ENCODE measurements at places on chromosomes 5 and 9.

- no peak for DNase-seq
These were observed 119.8 kb downstream of the GADD45G start for GRCh38 chr9:89724659-89725058.

GRCh38 chr5:173750538-173751265 is 134.3 kb upstream of the BOD1 start:
- DNase-seq: no peak

DNA sequence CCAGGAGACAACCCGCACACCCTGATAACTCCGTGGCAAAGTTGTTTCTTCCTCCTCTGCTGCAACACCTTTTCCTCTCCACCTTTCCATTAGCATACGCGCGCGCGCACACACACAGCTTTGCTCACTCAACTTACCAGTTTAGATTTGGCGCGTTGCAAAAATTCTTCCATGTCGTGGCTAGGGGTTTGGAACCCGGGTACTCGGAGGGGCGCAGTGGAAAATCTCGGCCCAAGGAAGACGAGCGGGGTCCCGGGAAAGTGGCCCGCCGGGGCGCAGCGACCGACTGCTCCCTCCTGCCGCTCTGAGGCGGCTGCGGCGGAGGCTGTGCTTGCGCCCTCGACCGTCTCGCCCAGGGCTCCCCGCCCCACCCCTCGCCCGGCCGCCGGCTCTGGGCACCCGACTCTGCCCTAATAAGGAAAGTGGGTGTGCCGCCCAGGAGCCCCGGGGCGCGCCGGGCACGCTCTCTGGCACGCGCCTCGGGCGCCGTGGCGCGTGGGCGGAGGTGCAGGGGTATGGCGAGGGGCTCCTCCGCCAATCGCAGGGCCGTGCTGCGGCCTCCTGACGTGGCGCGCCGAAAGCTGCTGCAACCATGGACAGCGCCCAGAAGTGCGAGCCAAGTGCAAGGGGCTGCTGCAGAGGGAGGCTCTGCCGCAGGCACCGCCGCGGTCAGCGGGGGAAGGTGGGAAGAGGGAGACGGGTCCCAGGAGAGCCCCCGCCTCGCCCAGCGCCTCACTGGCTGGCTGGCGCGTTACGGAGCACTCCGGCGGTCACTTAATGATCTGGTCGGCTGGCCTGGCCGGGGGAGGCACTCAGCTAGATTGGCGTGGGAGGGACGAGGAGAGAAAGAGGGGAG is at the start of gene PRUNE2:
PRUNE2 (minus strand) TSS at position 324 of the 856 bp plus-strand sequence; CDS start at position 173, 151 bp downstream.
- DNase-seq: no peak

GRCh38 chr9:84278130-84278529 is 62.4 kb downstream of the SLC28A3 start:
- DNase-seq: no peak

Data from CD4-positive, alpha-beta T cell treated with Interleukin-2 at 100 ng/mL for 4 hours (primary cell).